Central memory CD8-positive, alpha-beta T cell (primary cell): ENCODE measurements at places on chromosomes 16 and 17.

DNA sequence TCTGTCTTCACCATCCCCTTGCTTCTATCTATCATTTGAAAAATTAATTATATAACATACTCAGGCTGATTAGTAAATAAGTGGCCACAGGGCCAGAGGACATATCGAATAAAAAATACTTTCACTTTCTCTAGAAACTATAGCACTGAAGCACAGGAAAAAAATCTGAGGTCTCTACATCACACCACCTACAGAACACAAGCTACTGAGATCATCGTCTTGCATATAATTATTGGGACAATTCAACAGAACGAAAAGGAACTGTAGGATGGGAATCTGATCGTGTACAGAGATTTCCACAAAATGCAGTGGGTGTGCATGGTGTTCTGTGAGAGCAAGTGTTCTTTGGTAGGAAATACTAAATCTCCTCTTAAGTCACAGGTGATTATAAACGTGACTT lies 289.6 kb upstream of the ERCC4 start:
- no peak for DNase-seq

GRCh38 chr17:33267271-33267790 lies 25.8 kb downstream of the ASIC2 start:
- DNase-seq = no peak

DNA sequence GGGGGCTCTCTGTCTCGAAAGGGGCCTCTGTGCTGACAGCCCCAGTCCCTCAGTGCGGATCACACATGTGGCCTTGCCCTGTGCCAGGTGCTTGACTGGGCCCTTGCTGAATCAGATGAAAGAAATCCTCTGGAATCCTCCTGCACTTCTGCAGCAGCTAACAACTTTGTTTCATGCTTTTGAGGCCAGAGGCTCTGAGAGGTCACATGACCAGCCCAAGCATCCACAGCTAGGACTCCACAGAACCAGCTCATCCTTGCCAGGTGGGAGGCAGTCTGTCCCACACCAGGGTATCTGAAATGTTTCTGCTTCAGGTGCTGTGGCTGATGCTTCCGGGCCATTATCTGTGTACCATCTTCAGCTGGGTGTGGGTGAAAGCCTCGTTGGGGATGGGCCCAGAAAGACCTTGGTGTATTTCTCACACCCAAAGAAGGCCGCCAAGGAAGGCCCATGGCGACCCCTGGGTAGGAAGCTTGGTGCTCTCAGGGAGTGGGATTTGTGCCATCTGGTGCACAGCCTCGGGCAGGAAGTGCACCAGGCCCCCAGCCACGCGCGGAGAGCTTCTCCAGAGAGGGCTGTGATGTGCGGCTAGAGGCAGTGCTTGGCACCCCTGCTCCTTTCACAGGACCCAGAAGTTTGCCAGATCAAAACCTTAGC lies 143.8 kb downstream of the CLEC16A start:
- no peak for DNase-seq

- DNase-seq = no peak
Measured at GRCh38 chr17:7392696-7393612, 1.4 kb downstream of the PLSCR3 start.

- DNase-seq = no peak
Measured at GRCh38 chr16:49867796-49868668, 12.1 kb upstream of the ZNF423 start.
